CD4-positive, alpha-beta T cell treated with Interleukin-4 for 1 hour (primary cell): ENCODE measurements at places on chromosomes 11 and 22.

DNA sequence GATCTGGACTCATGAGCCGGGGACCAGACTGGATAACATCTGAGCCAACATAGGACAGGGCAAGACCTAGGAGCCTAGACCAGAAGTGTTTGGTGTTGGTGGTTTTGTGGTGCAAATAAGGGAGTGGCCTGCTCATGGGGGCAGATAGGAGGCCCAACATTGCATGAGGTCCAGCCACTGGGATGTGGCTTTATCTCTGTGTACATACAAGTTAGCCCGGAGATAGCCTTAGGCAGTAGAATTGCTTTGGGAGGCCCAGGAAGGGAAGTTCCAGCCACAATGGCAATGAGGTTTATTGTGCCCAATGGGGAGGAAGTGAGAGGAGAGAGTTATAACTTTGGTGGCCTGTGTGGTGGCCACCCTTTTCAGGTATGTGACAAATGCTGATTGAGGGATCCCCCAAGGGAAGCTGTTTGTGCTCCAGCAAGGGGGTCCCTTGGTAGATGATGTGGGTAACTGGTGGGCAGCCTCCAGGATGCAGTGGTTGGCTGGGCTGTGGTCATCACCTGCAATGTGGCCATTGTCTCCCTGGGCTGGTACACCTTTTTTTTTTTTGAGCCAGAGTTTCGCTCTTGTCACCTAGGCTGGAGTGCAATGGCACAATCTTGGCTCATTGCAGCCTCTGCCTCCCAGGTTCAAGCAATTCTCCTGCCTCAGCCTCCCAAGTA lies 6.4 kb downstream of the LMO2 start:
- no peak for DNase-seq

DNA sequence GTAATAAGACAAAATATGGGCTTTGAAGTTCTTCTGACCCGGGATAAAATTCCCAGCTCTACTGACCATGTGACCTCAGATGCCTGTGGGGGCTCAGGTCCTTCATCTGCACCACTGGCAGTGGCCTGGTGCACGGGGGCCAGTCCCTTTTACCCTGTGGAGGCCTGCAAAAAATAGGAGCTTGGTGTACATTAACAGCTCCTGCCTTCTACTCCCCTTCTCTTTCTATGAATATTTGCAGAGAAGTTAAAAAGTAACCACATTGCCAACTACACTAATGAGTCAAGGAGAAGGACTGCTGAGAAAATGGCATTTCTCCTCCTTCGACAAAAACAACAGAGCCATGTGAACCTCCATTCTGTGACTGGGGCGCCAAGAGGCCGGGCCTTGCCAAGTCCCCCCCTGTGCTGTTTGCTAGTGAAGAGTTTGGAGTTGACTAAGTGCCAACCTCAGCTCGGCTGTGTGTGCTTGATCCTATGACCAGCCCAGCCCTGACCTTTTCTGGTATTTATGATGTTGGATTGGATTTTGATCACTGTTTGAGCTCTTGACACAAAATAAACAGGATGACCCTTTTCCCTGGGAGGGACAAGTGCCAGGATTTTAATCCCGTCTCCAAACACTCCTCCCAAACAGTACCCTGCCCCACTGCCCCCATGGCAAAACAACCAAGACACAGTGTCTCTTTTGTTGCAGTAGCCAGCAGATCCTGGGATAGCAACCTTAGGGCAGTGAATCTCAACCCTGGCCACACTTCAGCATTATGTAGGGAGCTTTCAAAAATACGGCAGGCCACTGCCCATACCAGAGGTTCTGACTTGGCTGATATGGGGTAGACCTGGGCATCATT lies 380.1 kb downstream of the LARGE1 start:
- no peak for DNase-seq

DNA sequence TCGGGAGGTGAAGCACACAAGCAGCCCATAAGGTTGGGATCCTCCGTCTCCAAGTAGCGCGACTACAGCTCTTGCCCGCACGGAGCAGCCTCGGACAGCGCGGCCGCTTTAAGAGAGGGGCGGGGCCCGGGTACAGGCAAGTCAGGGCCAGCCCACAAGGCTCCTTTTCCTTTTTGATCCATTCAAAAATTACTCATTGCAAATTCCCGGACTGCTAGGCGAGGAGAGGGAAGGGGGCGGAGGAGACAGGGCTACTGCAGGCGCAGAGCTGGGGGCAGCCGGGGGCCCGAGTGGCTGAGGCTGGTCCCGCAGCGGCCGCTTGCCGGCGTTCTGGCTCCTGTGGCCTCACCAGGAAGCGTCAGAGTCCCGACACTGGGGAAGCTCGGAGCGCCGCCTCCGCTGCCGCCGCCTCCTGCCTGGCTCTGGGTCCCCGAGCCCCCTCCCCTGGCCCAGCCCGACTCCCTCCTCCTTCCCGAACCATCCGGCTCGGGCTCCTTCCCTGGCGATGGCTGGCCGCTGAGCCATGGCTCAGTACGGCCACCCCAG lies at the start of gene UBASH3B:
Gene UBASH3B (plus strand): TSS at position 196 of the 546 bp plus-strand sequence. CDS start 328 bp downstream, at position 524.
- peak; percentile 67 for DNase-seq

DNA sequence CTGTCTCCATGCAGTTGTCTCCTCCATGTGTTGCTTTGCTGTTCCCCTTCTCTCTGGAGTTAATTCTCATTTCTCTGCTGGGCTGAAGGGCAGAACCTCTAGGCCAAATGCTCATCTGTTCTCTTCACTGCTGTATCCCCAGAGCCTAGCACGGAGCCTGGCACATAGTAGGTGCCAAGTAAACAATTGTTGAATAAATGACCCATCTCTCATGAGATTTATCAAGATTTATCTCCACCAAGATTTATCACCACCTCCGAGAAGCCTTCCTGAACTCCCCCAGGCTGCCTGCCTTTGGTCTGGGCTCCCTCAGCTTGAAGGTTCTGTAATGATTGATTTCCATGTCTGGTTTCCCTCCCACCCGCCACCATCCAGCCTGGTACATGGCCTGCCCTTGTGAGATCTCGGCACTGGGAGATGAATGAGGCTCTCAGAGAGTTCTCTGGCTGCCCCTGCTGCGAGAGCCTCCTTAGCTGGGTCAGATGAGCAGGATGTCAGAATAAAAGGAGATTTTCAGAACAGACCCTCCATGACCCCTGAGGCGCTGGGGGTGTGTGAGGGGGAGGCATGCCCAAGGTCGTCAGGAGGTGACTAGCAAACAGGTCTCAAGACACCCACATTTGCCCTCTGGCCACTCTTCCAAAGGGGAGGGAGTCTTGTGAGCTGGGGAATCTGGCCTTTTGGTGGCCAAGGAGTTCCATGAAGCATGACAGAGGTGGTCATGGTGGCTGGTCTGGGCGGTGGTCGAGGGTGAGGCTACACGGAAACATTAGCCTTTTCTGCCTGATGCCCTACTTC lies 2.4 kb upstream of the GDPD5 start:
- no peak for DNase-seq

DNA sequence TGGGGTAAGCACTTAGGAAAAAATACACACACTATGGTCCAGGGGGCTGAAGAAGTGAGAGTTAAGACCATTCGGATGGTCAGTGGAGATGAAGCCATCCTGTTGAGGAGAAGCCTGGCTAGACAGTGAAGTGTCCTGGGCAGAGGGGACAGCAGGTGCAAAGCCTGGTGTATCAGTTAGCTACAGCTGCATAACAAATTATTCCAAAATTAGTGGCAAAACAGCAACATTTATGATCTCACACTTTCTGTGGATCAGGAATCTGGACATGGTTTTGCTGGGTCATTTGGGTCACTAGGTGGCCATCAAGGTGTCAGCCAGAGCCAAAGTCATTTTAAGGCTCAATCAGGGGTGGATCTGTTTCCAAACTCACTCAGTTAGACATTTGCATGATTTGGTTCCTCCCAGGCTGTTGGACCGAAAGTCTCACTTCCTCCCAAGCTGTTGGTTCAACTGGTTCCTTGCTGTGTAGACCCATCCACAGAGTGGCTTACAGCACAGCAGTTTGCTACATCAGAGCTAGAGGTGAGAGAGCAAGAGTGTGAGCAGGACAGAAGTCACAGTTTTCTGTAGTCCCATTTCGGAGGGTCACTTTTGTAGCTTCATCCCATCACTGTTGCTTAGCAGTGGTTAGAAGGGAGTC lies 80.1 kb upstream of the ALX4 start:
- DNase-seq = no peak
